GM23338 (cell line): ENCODE measurements at places on chromosomes 13 and 19. TPM values are rescaled to one million over a fixed set of nuclear protein-coding genes. Genes with fewer than 3 reads are reported as not detected.

DNA sequence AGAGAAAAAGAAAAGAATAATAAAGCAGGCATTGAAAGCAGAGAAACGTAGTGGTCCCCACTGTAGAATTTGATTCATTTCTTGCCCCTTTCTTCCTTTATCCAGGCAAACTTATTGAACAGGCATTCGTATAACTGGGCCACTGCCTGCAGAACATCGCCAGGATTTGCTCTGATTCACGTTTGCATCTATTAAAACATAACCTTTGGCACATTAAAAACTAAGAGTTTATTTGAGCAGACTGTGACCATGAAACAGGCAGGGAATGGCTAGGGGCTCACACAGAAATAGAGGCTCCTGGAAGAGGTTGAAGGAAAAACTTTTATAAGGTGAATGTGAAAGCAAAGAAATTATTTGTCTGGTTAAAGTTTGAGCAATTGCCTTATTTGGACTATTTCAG is 12.5 kb upstream of the SUPT20H start:
- DNase-seq = no peak

The APLP1 gene
- total RNA-seq = 28.2 and 30.2 TPM in 2 replicates

The ZNF808 gene
- 27.1 and 32.1 TPM in 2 replicates for total RNA-seq

DNA sequence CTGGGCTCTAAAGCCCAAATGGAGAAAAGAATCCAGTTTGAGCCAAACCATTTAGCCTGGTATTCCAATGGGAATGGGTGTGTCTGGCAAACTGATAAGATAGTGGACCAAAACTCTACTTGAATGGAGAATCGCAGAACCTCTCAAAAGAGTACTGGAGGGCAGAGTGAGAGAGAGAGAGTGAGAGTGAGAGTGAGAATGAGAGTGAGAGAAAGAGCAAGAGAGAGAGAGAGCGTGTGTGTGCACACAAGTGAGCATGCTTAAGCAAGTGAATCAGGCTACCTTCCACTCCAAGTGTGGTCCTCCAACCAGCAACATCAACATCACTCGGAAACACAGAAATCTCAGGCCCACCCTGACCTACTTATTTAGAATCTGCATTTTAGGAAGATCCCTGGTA is 58.8 kb downstream of the UQCRFS1 start:
- no peak for DNase-seq

DNA sequence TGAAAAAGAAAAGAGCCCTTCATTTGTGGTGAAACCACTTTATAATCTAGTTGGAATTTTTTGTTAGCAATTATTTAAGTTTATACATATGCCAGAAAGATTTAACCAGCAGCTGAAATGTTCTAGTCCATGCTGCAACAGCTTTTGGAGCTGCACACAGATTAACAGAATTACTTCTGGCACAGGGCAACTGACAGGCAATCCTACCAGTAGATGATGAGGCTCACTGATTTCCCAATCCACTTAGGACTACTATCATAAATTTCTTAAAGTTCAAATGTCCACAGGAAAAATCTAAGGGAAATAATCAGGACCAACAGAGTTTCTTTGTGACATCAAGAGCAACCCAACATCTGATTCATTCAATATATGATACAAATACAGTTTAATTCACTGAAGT is 78.8 kb downstream of the CRYL1 start:
- no peak for DNase-seq

DNA sequence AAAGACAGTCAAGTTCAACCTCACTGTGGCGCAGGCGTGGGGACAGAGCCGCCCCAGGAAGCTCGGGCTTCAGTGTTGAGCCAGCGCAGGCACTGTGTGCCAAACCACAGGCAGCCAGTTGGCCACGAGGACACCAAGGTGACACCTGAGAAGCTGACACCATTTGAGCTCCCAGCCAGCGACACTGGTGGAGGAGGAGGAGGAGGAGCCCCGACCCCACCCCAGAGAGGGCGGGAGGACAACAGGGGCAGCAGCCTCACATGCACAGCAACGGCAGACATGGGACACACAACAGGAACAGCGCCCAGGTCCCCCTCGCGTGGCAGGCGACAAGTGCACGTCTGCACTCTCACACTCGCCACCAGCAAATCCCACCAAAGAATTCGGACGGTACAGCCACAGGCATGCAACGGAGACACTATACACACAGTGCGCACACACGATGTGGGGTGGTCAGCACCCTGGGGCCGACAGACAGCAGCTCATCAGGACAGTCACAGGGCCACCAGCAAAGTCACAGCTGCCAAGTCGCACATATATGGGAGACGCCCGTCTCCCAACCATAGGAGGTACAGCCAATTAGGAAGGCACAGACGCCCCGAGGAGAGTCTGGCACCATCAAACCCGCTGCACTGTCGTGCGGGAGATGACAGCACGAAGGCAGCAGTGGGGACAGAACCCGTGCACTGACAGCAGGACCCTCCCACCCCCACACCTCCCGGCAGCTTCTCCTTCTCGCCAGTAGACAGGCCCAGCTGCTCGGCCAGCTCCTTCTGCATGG is 3.4 kb downstream of the EIF3G start:
- DNase-seq = no peak

- DNase-seq = peak; percentile 65
These were observed 518 bp downstream of the NUDT19 start for GRCh38 chr19:32691952-32692726.

GRCh38 chr19:5181329-5181728 is 159.3 kb downstream of the PTPRS start:
- DNase-seq = no peak

The PSG1 gene
- not detected in 2 replicates for total RNA-seq

DNA sequence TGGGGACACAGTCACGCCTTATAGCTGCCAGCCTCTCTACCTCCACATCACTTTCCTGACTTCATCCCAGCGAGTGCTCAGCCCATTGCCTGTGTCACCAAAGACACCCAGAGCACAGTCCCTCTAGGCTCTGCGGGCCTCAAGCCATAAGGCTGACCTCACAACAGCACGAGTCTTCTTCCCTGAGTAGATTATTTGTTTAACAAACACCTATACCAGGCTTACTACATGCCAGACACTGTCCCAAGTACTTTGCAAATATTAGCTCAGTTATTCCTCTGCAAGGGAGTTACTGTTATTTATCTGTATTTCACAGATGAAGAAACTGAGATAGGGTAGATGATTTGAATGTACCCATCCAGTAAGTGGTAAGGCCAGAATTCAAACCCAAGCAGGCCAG is 504.3 kb downstream of the COG6 start:
- no peak for DNase-seq

- DNase-seq = no peak
These were observed 29.6 kb upstream of the MRI1 start for GRCh38 chr19:13734751-13735150.
